Pancreas (tissue), 10 donors: ENCODE measurements at places on chromosomes 12 and 14.

DNA sequence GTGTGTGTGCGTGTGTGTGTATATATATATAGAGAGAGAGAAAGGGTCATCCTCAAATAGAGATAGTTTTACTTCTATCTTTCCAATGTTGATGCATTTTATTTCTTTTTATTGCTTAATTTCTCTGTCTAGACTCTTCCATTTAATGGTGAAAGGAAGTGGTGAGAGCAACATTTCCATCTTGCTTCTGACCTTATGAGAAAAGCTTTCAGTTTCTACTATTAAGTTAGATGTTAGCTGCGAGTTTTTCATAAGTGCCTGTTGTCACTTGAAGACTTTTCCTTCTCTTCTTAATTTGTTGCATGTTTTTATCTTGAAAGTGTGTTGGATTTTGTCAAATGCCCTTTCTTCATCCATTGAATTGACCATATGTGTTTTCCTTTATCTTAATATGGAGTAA is 304.4 kb upstream of the FAR2 start:
- no peak for DNase-seq

GRCh38 chr12:127830730-127831129 is 436.2 kb upstream of the TMEM132C start:
- DNase-seq: no peak

- no peak for DNase-seq
Observed at GRCh38 chr12:59087077-59087673, 166.9 kb upstream of the LRIG3 start.

DNA sequence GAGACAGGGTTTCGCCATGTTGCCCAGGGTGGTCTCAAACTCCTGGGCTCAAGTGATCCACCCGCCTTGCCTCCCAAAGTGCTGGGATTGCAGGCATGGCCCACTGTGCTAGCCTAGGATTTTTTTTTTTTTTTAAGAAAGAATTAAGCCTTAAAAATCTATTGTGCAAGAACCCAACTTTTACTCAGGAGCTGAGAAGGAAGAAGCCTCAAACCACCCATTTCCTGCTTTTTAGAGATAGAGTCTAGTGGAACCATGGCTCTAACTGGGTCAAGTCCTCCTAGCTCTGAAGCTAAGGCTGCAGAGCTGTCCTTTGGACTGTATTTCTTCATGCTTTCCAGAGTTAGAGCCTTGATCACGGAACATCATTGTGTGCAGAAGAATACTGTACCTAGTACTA is 1.3 kb upstream of the TSFM start:
- no peak for DNase-seq

DNA sequence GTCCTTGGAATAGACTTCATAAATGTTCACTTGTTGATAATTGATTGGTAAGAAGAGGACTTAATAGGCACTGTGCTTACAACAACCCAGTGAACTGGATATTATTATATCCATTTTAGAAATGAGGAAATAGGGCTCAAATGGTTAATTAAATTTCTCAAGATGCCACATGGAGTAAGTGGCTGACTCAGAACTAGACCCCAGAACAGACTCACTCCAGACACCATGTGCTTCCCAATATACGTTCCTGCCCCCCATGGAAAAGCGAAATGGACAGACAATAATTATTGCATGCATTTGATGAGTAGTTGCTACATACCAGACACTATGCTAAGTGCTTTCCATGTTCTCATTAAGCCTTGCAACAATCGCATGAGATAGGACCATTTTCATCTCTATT is 895 bp upstream of the ANKS1B start:
- no peak for DNase-seq

DNA sequence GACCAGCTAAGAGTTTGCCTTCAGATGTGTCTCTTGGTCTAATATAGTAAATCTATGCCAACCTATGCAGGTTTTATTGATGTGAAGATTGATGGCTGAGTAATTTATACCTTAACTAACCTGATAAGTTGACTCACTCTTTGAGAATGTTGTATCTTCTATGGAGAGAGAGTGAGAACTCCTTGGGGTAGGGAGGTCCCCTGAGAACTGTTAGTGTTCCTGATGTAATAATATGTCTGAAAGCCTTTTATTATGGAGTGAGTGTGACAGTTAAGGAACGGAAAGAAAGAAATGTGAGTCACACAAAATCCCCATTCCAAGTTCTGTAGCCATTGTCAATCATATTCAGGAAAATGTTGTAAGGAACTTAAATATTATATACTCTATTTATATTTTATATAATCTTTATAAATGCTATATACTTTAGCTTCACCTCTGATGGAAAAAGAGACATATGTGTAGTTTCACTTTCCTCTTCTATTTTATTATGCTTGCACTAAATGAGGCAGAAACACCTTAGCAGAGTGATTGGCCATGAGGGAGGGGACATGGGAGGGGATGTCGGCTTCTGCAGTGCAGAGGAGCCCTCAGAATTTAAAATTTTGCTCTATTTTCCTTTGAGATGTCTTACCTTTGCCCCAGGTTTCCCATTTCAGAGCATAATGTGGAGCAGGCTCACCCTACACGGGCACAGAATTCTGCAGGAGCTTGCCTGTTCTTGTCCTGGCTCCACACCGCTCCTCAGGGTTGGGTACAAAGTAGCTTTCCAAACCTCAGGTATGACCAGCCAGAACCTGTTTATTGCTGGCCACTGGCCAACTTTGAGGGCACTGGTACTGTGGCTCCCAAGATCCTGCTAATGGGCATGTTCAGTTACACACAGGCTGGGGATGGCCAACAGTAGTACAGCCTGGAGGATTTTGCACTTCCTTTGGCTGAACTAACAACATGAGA is 57.7 kb downstream of the ARF6 start:
- DNase-seq: peak; percentile 68

DNA sequence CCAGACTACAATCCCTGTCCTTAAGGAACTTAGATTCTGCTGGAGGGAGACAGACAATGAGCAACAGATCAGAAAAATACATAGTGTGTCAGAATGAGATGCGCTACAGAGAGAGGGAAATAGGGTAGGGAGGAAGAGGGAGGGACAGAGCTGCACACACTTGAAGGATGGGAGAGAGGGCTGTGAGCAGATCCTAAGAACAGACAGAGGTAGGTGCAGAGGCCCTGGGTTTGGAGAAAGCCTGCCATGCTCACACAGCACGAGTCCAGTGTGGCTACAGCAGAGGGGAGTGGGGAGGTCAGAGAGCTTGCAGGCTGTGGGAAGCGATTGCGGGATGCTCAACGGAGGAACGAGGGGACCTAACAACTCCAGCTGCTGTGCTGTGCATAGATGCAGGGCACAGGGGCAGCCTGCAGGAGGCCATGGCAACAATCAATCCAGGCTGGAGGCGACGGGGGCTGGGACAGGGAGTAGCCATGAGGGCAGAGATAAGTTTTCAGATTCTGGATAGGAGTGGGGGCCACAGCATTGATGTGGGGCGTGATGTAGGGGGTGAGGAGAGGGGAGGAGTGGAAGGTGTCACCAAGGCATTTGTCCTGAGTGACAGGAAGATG is 20.7 kb downstream of the FAIM2 start:
- DNase-seq: no peak

DNA sequence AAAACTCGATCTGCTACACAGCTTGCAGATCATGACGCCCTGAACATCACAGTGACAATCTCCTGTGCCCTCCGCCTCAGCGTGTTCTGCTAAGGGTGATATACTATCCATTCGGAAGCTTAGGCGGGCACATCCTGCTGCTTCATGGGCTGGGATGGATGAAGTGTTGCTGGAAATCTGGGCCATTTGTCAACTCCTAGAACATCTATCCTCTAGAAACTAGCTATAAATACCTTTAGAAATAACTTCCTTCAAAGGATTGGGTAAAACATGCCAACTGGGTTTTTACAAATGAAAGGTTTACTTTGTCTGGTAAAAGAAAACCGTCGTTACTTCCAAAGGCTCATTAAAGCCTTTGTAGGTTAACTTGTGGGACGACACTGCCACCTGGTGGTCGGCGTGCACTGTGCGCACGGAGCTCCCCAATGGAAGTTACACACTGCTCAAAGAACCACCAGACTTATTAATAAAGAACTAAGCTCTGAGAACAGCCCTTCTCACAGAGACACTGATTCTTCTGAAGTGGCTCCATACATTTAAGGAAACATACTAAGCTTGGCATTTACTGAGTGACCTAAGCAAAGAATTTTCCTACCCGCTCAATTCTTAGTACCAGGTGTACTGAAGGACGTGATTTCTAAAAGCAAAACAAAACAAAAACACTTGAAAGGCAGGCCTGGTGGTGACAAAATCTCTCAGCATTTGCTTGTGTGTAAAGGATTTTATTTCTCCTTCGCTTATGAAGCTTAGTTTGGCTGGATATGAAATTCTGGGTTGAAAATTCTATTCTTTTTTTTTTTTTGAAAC is 21.6 kb upstream of the CACNA2D4 start:
- peak; percentile 80 for DNase-seq

DNA sequence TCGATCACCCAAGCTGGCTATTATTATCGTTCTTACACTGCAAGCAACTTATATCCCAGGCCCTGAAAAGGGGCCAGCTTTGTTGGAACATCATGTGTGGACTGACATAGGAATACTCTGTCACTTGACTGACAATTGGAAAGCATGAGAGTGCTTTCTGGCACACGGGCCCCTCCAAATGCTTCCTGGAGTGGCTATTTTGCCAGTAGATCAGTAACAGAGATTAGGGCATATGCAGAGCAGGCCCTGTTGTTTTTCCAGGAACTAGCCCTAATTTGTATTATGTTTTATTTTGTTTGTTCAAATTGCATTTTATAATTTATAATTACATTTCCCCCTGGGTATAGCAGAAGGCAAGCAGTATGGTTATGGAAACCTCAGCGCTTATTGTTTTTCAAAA is 170.1 kb upstream of the FRMD6 start:
- no peak for DNase-seq

DNA sequence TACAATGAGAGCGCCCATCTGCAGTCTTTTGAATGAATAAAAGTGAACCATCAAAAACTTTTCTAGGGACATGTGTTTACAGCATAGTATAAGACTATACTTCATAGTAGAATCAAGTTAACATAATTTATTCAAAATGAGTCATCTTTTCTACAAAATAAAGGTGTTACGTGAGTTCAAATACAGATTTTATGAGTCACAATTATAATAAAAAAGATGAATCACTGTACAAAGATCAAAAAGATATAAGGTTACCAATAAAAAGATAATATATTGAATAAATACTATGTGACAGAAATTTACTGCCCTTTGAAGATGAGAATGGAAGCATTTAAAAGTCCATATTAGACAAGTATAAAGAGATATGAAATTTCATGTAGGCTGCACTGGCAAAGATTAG is 2.8 kb downstream of the MBIP start:
- no peak for DNase-seq

GRCh38 chr14:94124582-94125377 is 4.6 kb downstream of the IFI27L2 start:
- DNase-seq: peak; percentile 5

GRCh38 chr12:118357257-118358007 is 15.3 kb downstream of the TAOK3 start:
- no peak for DNase-seq

DNA sequence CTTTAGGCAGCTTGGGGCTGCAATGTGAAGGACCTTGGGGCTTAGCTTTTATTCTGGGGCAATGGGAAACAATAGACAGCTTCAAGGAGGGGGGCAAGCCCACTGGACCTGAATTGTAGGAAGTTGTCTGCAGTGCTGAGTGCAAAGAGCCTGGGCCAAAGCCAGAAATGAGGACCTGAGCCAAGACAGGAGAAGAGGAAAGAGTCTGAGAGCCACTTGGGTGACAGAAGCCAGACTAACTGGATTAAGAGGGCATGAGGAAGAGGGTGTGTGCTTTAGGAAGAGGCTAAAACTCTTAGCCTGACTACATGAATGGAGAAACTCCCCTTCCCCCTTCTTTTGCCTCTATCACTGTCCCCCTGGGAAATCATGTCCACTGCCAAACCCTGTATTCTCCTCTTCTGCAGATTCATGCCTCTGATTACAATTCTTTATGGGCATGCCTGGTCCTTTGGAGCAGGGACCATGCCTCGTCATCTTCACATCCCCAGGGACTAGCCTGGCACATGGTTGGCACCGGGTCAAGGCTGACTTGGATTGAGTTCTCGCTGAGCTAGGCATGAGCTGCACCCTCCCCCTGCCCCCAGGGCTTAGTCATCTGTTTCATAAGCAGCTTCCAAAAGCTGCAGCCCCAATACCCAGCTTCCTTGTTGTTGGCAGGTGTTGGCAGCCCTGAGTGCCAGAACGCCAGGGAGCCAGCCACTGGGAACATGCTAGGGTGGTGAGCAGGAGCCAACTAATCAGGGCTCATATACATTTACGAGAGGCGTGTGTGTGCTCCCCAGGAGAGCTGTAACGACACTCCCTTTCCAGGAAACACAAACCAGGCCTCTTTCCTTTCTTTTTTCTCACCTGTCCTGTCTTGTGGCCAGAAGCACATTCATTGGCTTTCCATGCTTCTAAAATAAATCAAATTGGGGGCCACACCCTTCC is 27.7 kb upstream of the JDP2 start:
- peak; percentile 95 for DNase-seq

DNA sequence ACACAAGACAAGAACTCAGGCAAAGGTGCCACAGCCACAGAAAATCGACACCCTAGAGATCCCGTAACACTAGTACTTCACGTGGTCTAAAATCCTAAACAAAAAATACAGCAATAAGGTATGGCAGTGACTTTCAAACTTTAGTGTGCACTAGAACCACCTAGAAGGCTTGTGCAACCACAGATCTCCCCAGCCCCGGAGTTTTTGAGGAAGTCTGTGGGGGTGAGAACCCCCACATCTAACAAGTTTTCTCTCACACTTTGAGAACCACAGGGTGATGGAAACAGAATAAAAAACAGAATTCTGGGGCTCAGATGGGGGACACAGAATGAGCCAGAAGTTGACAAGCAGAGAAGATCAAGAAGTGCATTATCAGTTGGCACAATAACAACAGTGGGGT is 254.0 kb downstream of the ANO6 start:
- DNase-seq: no peak

DNA sequence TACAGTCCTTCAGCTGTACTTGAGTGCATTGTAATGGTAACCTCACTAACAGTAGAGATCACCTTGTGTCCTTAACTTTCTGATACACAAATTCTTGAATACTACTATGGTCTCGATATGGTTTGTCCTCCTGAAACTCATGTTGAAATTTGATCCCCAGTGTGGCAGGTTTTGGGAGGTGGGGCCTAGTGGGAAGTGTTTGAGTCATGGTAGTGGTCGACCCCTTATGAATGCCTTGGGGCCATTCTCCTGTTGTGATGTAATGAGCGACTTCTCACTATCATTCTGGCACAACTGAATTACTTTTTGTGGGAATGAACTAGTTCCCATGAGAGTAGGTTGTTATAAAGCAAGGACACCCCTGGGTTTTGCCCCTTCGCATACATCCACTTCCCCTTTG is 52.3 kb downstream of the IPO8 start:
- no peak for DNase-seq
